CD4-positive, alpha-beta memory T cell (primary cell): ENCODE measurements at places on chromosomes 6 and 20.

GRCh38 chr6:15132854-15133670 lies 112.8 kb upstream of the JARID2 start:
- no peak for DNase-seq

DNA sequence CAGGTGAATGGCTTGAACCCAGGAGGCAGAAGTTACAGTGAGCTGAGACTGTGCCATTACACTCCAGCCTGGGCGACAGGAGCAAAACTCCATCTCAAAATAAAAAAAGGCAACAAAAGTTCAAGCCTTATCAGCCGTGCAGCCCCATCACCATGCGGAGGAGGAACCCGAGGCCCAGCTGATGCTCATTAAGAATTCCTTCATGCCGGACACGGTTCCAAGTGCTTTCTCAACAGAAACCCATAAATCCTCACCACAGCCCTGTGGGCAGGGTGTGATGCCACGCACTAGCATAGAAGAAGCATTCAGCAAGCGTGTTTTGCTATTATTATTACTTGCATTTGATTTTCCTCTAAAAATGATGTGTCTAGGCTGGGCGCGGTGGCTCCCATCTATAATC lies 56.3 kb downstream of the PREX1 start:
- no peak for DNase-seq

- DNase-seq: no peak
Observed at GRCh38 chr6:154909821-154910220, 85.3 kb upstream of the TIAM2 start.

DNA sequence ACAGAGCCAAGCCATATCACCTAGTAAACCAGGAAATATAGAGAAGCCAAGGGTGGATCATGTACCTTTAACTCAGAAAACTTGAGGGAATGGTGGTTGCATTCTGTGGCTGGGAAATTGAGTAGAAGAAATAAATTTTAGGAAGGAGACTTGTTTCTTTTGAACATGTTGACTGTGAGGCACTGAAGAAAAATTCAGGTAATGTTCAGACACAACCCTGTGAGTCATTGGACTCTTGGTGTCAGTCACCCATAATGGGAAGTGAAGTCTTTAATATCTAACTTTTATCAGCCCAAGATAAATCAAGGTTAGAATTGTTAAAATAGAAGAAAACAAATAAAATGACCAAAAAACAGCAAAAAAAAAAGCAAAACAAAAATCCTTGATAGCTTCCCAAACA lies 98.8 kb upstream of the GRIK2 start:
- DNase-seq: no peak

GRCh38 chr20:5508044-5508443 lies 191.3 kb upstream of the PROKR2 start:
- DNase-seq: no peak

- DNase-seq: no peak
Observed at GRCh38 chr20:35121186-35121585, 25.9 kb downstream of the EDEM2 start.

DNA sequence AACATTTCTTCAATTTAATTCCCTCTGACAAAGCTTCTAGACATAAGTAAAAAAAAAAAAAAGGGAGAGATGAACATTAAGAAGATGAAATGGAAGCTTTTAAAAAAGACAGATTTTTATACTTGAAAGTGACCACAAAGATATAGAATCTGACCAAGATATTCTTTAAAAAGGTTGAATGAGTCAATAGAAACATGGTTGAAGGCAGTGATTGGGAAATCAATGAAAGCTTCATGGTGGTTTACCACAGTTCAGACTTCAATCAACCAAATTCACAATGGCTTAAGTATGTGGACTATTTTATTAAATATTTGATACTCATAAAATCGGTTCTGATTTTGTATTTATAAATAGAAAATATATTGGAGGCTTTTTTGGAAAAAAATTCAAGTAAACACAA lies 248.4 kb upstream of the HSF2 start:
- DNase-seq: no peak

GRCh38 chr20:25187635-25188034 lies 7.9 kb upstream of the ENTPD6 start:
- DNase-seq: no peak

DNA sequence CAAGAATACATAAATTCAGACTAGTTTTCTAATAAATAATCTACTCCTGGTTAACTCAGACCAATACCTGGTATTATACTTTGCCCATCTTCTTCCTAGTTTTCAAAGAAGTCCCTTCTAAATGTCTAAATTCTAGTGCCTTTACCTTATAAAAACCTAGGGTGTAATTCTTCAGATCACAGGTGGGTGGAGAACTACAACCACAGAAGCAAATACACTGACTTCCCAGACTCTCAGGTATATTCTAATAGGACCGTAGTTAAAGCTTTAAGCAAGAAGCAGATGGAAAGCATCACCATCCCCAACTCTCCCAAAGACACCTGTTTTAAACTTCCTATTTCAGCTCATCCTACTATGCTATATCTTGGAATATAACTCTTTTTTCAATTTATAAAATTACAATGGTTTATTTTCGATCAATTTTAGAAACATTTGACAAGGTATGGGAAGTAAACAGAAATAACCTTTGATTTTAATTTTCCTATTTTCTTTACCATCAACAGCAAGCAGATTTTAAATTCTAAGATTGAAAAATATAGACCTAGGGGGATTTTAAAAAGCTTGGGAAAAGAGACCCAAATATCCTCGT lies 15.8 kb downstream of the MAN1A1 start:
- peak; percentile 39 for DNase-seq

DNA sequence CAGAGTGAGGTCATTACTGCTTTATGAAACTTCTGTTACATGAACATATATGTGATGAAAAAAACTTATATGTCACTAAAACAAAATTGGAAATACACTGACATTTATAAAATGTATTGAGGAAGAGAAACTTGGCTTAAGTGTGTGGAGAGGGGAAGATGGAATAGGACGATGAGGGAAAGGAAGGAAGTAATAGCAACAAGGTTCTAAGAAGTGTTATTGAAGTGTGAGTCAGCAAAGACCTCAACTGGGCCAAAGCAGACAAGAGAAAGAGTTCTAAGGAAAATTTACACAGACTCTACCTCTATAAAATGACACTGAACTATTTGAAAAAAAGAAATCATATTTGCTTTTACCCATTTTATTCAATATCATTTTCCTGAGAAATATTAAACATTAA lies 38.3 kb downstream of the SNX3 start:
- DNase-seq: no peak

DNA sequence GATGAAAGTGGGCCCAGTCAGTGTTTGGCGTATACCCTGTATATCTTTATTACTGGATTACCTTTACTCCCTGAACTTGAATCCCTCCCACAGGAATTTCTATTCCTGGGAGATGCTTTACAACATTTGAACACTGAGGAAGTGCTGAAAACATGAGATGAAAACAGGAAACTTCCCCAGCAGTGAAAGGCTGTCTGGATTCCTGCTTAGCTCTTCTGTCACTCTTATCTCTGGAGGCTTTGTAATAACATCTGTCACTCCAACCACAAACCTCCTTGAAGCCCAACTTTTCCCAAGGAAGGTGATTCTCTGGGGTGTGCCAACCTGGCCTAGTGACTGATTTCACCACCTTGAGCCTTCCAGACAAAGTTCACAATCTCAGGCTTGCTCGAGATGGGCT lies 264.5 kb upstream of the BMP2 start:
- no peak for DNase-seq

- DNase-seq: peak; percentile 37
Observed at GRCh38 chr20:57092112-57092899, 174.1 kb downstream of the BMP7 start.

DNA sequence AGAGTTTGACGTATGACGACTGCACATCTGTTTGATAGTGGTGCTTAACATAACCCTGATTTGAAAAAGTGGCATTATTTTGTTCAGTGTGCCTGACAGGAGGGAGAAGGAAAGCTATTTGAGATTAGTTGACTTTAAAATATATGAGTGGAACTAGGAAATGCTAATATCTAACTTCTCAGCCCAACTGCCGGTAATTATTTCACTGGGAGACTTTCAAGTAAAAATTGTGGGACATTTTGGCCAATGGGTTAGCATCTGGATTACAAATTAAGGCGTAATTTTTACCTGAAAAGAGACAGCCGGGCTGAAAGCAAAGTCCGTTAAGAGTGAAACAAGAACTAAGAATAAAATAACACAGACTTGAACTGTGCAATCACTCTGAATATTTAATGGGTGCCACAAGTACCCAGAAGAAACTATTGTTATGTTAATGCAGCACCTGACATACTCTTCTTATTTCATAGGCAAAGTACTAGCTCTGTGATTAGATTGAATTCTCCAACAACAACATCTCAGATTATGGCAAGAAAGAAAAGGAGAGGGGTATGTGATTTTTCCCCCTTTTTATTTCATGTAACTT lies 2.0 kb downstream of the HEY2 start:
- no peak for DNase-seq

GRCh38 chr6:2222275-2222842 lies 23.0 kb downstream of the GMDS start:
- DNase-seq: no peak

- DNase-seq: no peak
Observed at GRCh38 chr6:125392682-125393081, 90.9 kb upstream of the HDDC2 start.

DNA sequence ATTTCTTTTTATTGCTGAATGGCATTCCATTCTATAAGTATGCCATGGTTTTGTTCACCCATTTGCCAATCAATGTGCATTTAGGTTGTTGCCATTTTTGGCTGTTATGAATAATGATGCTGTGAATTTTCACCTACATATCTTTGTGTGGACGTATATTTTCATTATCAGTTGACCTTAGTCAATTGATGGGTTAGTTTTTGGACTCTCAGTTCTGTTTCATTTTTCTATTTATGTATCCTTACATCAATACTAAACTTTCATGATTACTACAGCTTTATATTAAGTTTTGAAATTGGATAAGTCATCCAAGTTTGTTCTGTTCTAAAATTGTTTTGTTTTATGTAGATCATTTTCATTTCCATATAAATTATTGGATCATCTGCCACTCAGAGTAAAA lies 261.9 kb upstream of the CNR1 start:
- DNase-seq: no peak

GRCh38 chr20:37202267-37202943 lies 23.1 kb upstream of the MROH8 start:
- no peak for DNase-seq

DNA sequence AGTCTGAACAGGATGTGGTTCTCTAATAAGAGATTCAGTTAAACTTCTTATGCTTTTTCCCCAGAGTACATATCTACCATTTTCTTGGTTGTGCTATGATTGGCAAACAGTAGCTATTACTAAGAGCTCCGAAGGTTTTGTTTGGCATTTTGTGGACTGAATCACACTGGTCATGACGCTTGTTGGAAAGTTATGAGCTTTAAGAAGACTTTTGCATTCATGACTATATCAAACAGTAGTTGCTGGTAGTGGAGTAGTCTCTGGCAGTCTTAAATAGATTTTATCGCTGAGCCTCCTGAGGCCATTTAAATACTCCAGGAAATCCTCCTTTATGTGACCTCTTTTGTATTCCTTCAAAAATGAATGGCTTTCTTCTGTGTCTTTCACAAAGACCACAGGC lies 40.8 kb downstream of the CCDC170 start:
- no peak for DNase-seq

DNA sequence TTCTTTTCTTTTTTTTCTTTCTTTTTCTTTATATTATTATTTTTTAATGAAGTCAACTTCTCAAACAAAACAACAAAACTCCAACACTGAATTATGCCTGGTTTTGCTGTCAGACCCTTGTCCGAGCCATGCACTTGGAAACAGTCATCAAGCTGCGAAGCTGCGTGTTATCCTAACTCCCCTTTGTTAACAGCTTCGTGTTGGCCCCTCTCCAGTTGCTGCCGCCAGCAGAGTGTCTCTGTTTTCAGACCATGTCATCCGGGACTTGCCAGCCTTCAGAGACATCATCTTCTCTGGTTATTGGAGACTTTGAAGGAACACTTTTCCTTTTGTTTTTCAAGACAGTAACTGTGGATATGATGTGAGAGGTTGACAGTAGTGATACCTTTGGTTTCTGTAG lies 83.1 kb downstream of the TRMT11 start:
- no peak for DNase-seq

DNA sequence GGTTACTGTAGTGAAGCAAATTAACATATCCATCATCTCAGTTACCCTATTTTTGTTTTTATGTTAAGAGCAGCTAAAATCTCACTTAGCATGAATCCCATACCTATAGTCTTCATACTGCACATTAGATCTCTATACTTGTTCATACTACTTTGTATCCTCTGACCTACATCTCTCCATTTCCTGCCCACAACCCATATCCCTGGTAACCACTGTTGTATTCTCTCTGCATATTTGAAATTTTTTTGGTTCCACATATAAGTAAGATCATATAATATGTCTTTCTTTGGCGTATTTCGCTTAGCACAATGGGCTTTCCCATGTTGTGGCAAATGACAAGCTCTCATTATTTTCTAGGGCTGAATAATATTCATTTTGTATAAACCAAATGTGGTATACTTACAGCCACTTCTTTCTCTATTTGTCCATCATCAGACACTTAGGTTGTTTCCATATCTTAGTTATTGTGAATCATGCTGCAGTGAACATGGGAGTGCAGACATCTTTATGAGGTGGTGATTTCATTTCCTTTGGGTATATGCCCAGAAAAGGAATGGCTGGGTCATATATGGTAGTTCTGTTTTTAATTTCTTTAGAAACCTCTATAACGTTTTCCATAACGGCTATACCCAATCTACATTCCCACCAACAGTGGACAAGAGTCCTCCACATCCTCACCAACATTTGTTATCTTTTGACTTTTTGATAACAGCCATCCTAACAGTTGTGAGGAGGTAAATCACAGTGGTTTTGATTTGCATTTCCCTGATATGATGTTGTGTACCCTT lies 39.8 kb downstream of the BACH2 start:
- DNase-seq: peak; percentile 76

- DNase-seq: no peak
Observed at GRCh38 chr20:39676241-39676640, 714.1 kb downstream of the DHX35 start.

- DNase-seq: no peak
Observed at GRCh38 chr6:41222045-41222444, 6.1 kb upstream of the TREML4 start.

DNA sequence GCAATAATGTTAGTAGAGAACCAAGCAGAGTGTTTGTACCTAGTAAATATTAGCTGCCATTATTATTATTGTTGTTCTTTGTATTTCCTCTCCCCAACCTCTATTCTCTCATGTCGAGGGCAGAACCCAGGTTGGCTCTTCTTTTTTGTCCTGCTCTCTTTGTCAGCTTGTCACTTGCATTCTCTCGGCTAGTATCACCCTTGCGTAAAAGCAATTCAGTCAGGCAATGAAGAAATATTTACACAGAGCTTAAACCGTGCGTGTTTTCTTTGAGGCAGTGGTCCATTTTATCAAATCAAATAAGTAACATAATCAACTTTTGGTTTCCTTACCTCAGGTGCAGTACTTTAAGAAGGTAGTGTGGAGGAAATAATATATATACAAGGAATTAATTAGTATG lies 83.9 kb downstream of the TULP4 start:
- DNase-seq: no peak

- no peak for DNase-seq
Observed at GRCh38 chr20:2103461-2104153, 2.0 kb downstream of the STK35 start.
